ENCODE measurements at places on chromosomes 3 and 15. TPM values are rescaled to one million over a fixed set of nuclear protein-coding genes. Genes with fewer than 3 reads are reported as not detected.

DNA sequence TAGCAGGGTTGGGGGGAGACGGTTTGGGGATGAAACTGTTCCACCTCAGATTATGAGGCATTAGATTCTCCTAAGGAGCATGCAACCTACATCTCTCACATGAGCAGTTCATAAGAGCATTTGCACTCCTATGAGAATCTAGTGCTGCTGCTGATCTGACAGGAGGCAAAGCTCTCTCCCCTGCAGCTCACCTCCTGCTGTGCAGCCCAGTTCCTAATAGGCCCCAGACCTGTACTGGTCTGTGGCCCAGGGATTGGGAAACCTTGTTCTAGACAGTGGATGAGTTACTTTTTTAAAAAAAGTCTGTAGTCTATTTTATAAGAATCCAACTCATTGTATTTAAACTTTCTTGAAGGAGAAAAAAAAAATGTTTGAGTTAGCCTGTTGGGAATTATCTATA lies 100.0 kb downstream of the HHLA2 start:
- no peak for DNase-seq

The ARRDC4 gene
- total RNA-seq, result 0.66 TPM

The DNAJA4 gene
- 57.1 TPM for total RNA-seq

DNA sequence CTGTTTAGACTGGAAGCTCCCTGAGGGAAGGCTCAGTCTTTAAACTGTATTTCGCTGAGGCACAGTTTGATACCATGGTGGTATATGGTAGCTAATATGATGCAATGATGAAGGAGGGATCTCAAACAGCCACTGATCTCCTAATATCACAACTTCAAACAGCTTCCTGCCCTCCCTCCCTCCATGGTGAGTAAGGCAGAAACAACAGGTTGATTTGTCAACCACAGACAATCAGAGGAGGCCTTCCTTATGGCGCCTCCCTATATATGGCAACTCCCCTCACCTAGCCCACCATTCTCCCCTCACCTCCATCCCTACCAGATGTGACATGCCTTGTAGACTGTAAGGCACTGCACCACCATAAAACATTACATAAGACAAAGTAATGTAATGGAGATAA lies 316.5 kb upstream of the ICE2 start:
- no peak for DNase-seq

DNA sequence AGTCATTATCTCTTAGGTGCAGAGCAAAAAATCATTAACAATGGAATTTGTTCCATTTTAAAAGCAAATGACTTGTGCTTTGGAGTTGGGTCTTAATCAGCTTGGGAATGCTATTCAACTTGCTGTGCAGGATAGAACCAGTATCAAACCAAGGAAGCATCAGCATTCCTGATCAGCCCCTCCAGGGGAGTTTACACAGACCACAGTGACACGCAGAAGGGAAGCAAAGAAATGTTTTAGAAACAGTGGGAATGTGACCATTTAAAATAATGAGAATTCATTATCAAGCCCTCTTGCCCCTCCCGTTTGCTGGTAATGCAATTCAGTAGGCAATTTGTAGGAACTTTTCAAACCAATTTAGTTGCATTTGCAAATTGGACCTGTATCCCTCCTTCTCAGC lies 155.1 kb downstream of the LRTM1 start:
- no peak for DNase-seq

DNA sequence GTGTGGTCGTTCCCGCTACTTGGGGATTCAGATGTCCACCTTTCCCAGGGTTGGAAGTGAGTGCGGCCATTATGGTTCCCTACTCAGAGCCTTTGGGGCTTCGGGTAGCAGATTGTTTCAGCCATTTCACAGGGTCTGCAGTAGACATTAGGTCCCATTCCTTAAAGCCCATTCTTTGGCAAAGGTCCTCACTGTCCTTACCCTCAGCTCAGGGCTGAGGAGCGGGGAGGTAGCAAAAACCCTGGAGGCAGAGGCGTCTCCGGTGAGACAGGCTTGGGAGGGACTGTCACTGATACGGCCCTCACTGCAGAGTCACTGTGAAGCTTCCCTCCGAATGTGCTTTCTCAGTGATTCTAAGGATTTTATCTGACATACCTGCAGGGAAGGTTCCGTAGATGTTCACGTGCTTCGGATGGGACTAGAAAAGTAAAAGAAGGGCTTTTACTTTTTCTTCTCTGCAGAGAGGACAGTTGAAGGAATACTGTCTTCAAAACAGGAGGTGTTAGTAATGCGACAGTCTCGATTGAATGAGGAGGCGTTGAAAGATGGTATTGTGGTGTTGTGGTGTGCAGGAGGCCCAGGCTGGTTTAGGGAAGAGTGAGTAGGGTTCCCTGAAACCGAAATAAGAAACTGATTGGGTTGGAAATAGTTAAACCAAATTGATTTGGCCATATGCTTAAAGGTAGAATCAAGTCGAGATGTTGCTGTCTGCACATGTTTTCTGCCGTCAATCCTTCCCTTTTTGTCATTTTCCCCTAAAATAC lies 630 bp downstream of the ATP6V1A start:
- peak; percentile 57 for DNase-seq
